ENCODE measurements at places on chromosomes 2 and 18.

GRCh38 chr2:240797500-240797895, 22.5 kb downstream of the KIF1A start:
- DNase-seq = no peak

GRCh38 chr18:77141401-77142118, 9.0 kb upstream of the MBP start:
- DNase-seq = no peak

DNA sequence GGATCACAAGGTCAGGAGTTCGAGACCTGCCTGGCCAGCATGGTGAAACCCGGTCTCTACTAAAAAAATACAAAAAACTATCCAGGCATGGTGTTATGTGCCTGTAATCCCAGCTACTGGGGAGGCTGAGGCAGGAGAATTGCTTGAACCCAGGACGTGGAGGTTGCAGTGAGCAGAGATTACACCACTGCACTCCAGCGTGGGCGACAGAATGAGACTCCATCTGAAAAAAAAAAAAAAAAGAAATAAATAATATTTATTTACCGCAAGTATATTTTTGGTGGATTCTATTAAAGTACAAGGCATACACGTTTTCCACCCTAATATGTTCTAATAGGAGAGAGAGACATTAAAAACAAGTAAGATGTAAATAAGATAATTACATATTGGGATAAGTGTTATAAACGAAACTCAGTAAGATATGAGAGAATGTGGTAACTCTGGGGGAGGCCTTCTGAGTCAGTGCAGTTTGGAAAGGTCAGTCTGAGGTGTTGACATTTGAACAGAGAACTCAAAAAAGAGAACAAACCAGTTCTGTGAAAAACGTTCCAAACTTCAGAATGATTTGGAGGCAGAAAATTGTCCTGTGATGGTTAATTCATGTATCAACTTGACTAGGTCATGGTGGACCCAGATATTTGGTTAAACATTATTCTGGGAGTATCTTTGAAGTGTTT, 8.8 kb upstream of the POLI start:
- no peak for DNase-seq

GRCh38 chr2:74009577-74009976, 24.9 kb downstream of the TET3 start:
- no peak for DNase-seq

GRCh38 chr2:19850056-19851050, 51.4 kb downstream of the TTC32 start:
- no peak for DNase-seq

DNA sequence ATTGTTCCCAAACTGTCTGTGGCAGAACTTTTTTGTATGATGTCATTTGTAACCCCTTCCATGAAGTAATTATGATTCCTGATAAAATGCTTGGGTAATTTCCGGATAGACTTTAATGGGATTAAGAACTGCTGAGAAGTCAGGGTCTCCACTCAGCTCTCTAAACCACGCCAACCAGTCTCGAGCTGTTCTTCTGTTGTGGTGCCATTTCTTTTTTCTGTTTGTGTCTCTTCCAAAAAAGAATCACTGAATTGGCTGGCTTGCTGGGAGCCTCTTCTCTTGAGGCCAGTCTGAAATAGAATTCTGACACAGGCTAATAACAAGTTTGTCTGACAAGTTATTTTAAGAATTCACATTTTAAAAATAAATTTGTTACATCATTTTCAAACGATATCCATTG, 198.9 kb downstream of the BCL2 start:
- DNase-seq = no peak

- no peak for DNase-seq
Observed at GRCh38 chr18:21930177-21930576, 189.6 kb downstream of the MIB1 start.

GRCh38 chr18:61198486-61198885, 134.7 kb upstream of the CDH20 start:
- DNase-seq = no peak

DNA sequence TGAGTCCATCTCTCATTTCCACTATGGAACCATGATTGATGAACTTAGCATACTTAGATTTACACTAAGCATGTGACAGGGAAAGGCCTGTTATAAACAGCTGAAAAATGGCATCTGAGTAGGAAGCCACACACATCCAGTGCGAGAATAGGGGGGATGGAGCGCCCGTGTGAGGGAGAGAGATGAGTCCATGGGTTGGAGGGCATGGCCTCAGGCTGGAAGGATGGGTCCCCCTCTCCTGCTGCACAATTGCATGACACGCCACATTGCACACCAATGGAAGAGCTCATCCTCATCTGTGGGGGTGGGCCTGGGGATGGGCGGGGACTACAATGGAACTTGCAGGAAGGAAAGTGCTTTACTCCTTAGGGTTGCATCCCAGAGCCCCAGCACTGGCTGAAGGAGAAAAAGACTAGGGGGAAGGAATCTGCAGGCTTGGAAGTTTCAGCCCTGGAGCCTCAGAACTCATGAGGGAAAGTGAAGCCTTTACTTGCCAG, 46.4 kb upstream of the CXCR4 start:
- DNase-seq = no peak

- no peak for DNase-seq
Observed at GRCh38 chr2:5140347-5140746, 551.8 kb upstream of the SOX11 start.

- DNase-seq = no peak
Observed at GRCh38 chr2:144509001-144509878, 10.7 kb downstream of the ZEB2 start.

DNA sequence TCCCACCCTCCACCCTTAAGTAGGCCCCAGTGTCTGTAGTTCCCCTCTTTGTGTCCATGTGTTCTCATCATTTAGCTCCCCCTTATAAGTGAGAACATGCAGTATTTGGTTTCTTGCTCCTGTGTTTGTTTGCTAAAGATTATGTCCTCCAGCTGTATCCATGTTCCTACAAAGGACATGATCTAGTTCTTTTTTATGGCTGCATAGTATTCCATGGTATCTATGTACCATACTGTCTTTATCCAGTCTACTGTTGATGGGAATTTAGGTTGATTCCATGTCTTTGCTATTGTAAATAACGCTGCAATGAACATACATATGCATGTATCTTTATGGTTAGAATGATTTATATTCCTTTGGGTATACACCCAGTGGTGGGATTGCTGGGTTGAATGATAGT, 150.1 kb upstream of the PGAP1 start:
- no peak for DNase-seq

DNA sequence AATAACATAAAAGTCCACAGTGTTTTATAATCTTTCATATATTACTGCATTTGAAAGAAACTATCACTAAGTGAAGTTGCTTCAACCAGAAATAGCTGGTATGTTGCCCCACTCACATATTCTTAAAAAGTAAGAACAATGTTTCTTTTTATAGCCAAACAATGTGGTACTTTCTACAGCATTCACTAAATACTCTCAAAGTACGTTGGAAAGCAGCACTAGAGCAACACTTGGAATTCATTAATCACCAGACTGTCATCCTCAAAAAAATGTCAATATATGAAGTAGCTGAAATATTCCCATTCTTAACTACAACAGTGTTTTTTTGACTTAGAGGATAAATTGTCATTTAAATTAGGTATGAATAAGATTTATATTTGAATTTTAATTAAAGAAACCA, 32.8 kb downstream of the COBLL1 start:
- no peak for DNase-seq

DNA sequence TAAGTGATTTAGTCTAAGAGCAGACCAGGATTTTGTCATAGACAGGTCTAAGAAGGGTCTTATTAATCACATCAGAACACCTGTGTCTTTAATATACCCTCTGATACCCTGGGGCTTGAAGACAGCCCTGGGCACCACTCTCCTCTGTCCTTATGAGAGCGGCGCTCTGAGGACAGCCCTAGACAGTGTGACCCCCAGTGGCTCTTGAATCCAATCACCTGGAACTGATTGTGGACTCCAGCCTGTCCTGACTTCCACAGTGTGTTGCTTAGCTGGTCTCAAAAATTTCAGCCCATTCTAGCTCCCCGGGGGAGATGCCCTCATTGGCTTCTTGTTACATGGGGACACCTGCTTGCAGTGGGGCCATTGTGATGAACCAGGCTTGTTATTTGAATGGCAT, 195.8 kb upstream of the SMAD2 start:
- no peak for DNase-seq

DNA sequence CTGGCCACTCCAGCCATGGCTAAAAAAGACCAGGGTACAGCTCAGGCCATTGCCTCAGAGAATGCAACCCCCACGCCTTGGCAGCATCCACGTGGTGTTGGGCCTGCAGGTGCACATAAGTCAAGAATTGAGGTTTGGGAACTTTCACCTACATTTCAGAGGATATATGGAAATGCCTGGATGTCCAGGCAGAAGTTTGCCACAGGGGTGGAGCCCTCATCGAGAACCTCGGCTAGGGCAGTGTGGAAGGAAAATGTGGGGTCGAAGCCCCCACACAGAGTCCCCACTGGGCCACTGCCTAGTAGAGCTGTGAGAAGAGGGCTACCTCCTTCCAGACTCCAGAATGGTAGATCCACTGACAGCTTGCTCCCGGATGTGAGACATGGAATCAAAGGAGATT, 477.3 kb downstream of the LPIN1 start:
- no peak for DNase-seq

DNA sequence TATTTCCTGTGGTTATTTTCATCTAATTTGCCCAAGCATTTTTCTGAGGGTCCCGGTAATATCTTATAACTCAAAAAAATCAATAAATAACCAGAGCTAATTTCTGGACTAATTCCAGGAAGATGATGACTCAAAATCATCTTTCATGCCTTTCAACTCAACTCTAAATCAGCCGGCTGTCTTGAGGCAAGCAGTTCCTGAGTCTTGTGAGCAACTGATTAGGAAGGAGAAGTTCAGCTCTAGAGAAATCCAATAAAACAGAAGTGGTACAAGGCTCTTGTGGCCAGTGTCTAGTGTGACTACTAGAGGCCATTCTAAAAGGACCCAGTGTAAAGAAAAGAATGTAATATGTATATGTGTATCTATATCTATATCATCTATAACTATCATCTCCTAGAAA, 890.4 kb downstream of the TRIB2 start:
- DNase-seq = no peak

DNA sequence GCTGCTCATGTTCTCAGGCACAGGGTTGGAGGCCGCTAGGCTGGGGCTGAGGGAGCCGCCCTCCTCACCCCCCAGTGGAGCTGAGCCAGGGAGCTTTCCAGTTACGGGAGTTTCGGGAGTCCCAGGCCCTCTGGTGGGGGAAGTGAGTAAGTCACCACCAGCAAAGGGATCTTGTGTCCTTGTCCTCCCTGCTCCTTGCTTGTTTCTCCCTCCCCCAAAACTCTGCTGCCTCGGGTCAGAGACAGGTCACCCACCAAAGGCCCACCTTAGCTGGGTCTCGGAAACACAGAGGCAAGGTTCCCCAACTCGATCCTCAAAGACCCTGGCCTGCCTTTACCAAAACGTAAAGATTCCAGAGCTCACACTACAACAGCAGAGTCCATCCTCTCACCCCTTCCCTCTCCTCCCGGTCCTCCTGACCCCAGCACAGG, 60.5 kb upstream of the POMC start:
- no peak for DNase-seq

DNA sequence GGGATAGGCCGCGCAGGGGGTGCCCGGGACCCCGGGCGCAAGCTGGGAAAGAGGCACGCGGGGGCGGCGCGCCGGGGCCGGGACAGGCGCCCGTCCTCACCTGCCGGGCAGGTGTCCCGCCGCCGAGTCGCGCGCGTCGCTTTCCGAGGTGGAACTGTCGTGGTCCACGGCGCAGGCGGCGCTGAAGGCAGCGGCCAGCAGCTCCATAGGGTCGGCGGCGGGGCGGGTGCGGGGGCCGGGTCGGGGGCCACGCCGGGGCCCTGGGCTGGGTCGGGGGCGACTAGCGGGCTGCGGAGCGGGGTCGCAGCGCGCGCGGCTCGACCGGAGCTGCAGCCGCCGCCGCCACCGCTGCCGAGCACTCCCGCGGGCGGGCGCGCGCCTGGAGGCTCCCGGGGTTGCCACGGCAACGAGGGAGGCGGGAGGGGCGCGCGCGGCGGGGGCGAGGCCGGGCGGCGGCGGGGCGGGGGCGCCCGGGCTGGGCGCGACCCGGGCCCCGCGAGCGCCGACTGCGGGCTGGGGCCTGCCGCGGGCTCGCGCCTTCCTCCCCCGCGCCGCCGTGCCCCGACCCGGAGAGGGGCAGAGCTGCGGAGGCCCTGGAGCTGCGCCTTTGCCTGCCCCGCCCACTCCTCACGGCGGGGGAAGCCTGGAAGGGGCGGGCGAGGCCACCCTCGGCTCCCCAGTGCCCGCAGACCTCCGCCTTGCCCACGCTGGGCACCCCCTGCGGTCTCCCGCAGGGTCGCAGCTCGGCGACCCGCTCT, 57.9 kb downstream of the SNORC start:
- DNase-seq = no peak

GRCh38 chr18:46281185-46282176, 177.3 kb downstream of the HAUS1 start:
- DNase-seq = peak; percentile 38

- DNase-seq = no peak
Observed at GRCh38 chr2:37449761-37450296, 105.4 kb downstream of the QPCT start.

- peak; percentile 46 for DNase-seq
Observed at GRCh38 chr18:23871410-23871809, 143.1 kb upstream of the TTC39C start.

DNA sequence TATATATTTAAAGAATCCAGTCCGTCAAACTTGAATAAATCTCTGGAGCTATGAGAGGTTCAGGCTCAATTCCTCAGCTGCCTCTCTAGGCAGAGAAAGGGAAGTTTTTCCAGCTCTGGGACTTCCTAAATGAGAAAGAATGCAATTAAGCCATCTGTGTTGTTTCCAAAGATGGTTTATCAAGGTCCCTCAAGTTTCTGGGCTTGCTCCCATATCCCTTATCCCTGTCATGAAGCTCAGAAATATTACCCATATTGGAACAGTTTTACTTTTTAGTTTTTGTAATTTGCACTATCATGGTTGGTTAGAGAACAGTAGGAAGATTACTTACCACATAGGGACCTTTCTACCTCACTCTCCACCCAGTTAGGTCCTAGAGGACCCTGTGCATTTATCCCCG, 1.4 kb downstream of the CNTNAP5 start:
- DNase-seq = no peak

DNA sequence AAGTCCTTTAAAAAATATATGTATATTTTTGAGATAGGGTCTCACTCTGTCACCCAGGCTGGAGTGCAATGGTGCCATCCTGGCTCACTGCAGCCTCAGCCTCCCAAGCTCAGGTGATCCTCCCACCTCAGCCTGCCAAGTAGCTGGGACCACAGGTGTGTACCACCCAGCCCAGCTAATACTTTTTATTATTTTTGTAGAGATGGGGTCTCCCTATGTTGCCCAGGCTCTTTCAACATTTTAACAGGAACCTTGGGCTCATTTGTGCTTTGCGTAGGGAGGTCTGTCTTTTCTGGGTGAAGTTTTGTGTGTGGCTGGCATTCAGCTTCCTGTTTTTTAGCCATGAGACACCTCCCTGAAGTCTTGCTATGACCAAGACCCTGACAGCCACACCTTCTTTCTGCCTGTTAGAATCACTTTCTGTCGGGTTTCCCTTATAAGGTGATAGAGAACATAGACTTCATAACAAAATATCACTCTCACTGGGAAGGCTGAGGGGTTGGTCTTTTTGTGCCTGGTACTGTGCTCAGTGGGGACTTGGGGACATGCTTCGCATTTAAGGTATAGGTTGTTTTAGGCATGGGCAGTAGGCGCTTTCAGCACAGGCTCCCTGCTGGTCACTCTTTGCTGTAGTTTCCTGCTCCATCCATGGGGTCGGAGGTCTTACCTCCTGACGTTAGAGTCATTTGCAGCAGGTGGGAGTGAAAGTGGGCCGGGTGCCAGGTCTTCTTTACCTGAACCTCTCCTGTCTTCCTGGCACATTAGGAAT, 3.4 kb downstream of the RAB31 start:
- DNase-seq = no peak

GRCh38 chr2:149860276-149860921, 272.8 kb upstream of the MMADHC start:
- DNase-seq = no peak

- no peak for DNase-seq
Observed at GRCh38 chr2:169662744-169663143, 31.5 kb downstream of the CFAP210 start.

All from T-cell (primary cell).